ENCODE measurements at places on chromosomes 1 and 21.

GRCh38 chr1:59272507-59272906, 24.4 kb upstream of the FGGY start:
- H3K4me3 ChIP-seq, result no peak overlapping the region
- H3K27me3 ChIP-seq, result peaks cover 28% of the 10 kb centered on the region
- H3K27ac ChIP-seq, result no peak overlapping the region
- no peak for DNase-seq
- H3K4me1 ChIP-seq, result no peaks in the 10 kb centered on the region
- H3K36me3 ChIP-seq, result no peaks in the 10 kb centered on the region

DNA sequence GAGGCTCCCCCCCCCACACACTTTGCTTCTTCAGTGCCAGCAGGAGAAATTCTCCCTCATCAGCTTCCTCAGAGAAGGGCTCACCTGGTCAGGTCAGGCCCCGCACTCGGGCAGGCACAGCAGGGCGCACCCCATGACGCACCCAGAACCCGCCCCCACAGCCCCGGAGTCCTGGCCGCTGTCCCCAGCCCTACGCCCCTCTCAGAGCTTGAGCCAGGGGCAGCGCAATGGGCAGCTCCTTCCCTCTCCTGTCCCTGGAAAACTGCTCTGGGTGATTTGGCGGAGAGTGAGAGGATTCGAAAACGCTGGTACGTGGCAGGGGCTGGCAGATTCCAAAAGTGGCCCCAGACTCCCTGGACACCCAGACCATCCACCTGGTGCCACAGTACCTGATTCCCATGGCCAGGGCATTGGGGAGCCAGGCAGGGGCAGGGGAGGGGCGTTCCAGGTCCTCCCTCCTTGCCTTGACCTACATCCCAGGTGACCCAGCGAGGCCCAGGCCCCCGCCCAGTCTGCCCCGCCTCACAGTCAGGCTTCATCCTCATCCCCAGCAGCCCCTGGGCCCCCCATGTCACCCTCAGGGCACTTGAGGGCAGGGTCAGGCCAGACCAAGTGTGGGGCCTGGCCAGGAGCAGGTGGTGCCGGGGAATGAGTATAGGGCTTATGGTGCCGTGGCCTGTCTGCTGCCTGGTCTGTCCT, 23.7 kb downstream of the RRP1 start:
- H3K4me1 ChIP-seq, result peaks cover 18% of the 10 kb centered on the region
- no peak for DNase-seq
- no peak overlapping the region for H3K27ac ChIP-seq
- peaks cover 7% of the 10 kb centered on the region for H3K27me3 ChIP-seq

- H3K4me3 ChIP-seq, result no peak overlapping the region
- no peaks in the 10 kb centered on the region for H3K27me3 ChIP-seq
- peaks cover 7% of the 10 kb centered on the region for H3K36me3 ChIP-seq
- DNase-seq, result no peak
- peaks cover 17% of the 10 kb centered on the region for H3K4me1 ChIP-seq
These were observed 27.9 kb downstream of the RERE start for GRCh38 chr1:8789314-8790214.

DNA sequence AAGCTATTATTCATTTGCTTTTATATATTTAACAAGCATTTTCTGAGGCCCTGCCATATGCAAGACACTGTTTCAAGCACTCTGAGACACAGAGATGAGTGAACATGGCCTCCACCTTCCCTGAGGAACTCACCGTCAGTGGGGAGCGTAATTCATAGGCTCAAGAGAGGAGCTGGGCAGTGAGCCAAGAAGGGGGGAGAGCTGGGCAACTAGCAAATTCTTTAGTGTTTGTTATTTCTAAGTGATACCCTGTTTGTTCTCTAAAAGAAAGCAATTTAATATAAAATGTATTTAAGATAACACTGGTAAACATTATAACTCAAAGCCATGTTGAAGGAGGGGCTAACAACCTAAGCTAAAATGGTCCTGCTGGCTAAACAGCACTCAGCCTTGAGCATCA, 119.2 kb upstream of the NGF start:
- H3K4me3 ChIP-seq, result no peak overlapping the region
- DNase-seq, result no peak
- H3K36me3 ChIP-seq, result no peaks in the 10 kb centered on the region
- H3K27me3 ChIP-seq, result no peaks in the 10 kb centered on the region
- H3K27ac ChIP-seq, result no peak overlapping the region

DNA sequence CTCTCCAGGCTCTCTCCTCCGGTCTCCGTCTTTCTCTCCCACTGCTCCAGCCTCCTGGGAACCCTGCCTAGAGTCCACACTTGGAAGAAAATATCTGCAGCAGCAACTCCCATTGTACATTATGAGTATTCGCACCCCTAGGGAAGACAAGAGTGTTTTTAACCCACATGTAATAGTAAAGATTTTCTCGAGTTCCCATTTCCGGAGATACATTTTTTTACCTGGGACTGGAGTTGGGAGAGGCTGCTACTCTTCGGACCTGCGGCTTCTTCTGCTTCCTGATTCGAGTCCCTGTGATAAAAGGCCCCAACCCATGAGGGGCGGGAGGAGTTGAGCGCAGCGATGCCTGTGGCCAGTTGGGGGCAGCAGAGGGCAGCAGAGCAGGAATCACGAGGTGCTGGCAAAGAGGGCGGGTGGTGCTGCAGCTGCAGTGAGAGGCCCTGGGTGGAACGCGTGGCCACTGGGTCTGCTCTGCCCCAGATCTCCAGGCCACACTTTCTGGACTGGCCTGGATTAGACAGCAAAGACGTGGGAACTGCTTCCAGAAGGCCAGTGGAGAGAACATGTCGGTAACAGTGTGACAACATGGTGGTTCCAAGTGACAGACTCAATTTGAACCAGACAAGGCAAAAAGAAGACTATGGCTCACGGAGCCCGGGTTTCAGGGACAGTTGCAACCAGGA, 221.0 kb upstream of the CSF3R start:
- H3K27me3 ChIP-seq, result peaks cover 76% of the 10 kb centered on the region
- DNase-seq, result peak; percentile 12
- no peak overlapping the region for H3K4me3 ChIP-seq
- no peak overlapping the region for H3K27ac ChIP-seq
- no peaks in the 10 kb centered on the region for H3K36me3 ChIP-seq
- peaks cover 6% of the 10 kb centered on the region for H3K4me1 ChIP-seq

DNA sequence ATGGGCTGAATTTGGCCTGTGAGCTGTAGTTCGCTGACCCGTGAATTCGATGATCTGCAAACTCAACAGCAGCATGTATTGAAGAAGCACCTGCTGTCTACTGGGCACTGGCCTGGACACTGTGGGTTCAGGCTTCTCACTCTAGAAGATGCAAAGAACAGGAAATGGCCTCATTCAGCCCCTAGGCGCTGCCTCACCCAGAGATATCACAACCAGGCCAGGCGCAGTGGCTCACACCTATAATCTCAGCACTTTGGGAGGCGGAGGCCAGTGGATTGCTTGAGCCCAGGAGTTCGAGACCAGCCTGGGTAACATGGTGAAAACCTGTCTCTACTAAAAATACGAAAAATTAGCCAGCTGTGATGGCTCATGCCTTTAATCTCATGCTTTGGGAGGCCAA, 23.6 kb downstream of the MFAP2 start:
- no peak overlapping the region for H3K4me3 ChIP-seq
- no peaks in the 10 kb centered on the region for H3K27me3 ChIP-seq
- H3K27ac ChIP-seq, result no peak overlapping the region
- H3K36me3 ChIP-seq, result peaks cover 4% of the 10 kb centered on the region
- H3K4me1 ChIP-seq, result peaks cover 13% of the 10 kb centered on the region

GRCh38 chr1:22799971-22800370, 89.3 kb downstream of the EPHB2 start:
- no peaks in the 10 kb centered on the region for H3K36me3 ChIP-seq
- DNase-seq, result no peak
- H3K4me1 ChIP-seq, result no peaks in the 10 kb centered on the region
- no peak overlapping the region for H3K4me3 ChIP-seq
- no peak overlapping the region for H3K27ac ChIP-seq
- H3K27me3 ChIP-seq, result peaks cover 8% of the 10 kb centered on the region

DNA sequence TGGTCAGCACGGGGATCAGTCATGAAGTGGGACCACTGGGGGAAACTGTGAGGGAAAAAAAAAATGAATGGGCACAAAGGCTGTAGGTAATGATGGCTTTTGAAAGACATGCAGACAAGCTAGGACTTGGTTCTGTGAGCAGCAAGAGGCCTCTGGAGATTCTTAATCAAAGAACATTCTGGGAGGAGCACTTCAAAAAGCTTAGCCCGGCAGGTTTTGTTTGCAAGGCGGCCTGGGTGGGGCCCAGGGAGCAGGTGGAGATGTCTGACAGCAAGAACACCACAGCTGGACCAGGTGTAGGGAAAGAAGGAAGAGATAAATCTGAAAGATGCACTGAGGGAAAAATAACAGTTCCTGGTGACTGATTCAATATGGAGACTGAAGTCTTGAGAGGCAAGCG, 6.0 kb downstream of the TEX35 start:
- no peak overlapping the region for H3K27ac ChIP-seq
- DNase-seq, result no peak
- H3K36me3 ChIP-seq, result no peaks in the 10 kb centered on the region

GRCh38 chr1:176315519-176316220, 108.6 kb upstream of the COP1 start:
- H3K27me3 ChIP-seq, result no peaks in the 10 kb centered on the region
- no peak overlapping the region for H3K27ac ChIP-seq
- no peak overlapping the region for H3K4me3 ChIP-seq
- no peaks in the 10 kb centered on the region for H3K4me1 ChIP-seq
- no peaks in the 10 kb centered on the region for H3K36me3 ChIP-seq
- no peak for DNase-seq

- H3K4me1 ChIP-seq, result no peaks in the 10 kb centered on the region
- H3K27ac ChIP-seq, result no peak overlapping the region
- peaks cover 37% of the 10 kb centered on the region for H3K27me3 ChIP-seq
- peaks cover 2% of the 10 kb centered on the region for H3K36me3 ChIP-seq
These were observed 21.9 kb downstream of the GPR161 start for GRCh38 chr1:168114845-168115244.

DNA sequence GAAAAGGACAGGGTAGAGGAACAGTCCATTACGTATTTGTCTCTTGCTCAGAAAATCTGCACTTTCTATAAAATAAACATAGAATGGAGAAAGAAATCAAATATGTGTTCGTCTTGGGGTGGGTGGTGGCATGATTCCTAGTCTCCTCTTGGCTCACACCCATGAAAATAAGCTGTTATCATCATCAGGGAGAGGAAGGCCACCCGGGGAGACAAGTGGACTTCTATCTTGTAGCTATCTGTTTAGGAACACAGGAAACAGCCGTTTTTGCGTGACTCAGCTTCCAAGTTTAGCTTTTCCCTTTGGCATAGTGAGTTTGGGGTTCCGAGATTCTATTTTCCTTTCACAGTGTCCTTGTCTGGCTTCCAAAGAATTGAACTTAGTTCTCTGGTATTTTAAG, 622.3 kb downstream of the PTPRU start:
- no peak overlapping the region for H3K27ac ChIP-seq
- DNase-seq, result no peak
- H3K4me1 ChIP-seq, result no peaks in the 10 kb centered on the region
- H3K4me3 ChIP-seq, result no peak overlapping the region

GRCh38 chr21:43717967-43718871, 710 bp upstream of the PDXK start:
- peaks cover 32% of the 10 kb centered on the region for H3K4me1 ChIP-seq
- DNase-seq, result no peak
- H3K27me3 ChIP-seq, result no peaks in the 10 kb centered on the region
- peak overlapping the region; percentile 57 for H3K27ac ChIP-seq

DNA sequence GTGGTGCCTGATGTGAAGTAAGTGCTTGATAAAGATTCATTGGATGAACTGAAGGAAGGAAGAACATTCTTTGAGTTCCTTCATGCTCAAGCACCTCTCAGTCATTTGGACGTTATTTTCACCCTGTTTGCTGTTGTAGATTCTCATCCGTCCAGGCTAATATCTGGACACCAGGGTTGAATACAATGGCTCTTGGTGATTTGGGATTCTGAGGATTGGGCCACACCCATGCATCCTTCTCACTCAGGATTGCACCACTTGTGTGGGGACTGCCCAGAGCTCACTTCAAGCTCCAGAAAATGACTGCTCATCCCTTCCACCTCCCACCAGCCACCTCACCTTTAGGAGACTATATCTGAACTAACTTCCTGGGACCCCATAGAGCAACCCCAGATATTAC, 117.1 kb upstream of the IPO9 start:
- H3K27me3 ChIP-seq, result no peaks in the 10 kb centered on the region
- no peak overlapping the region for H3K4me3 ChIP-seq
- H3K36me3 ChIP-seq, result no peaks in the 10 kb centered on the region
- no peak overlapping the region for H3K27ac ChIP-seq
- no peaks in the 10 kb centered on the region for H3K4me1 ChIP-seq
- DNase-seq, result no peak

DNA sequence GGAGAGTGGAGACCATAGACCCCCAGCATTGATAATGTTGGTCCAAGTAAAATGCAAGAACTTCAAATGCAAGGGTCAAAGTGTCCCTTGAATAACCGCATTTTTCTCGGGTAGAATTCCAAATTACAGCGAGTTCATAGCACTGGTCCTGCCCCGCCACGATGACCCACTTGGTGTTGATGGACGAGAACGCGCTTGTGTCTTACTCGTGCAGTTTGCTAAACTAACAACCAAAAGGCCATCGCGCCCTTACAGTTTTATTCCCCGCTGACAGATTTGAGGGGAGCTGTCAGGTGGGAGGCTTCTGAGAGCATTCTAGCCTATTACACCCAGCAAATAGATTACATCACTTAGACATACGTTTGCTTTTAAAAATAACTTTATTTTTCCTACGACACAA, 17.3 kb upstream of the TSPEAR start:
- peaks cover 2% of the 10 kb centered on the region for H3K36me3 ChIP-seq
- H3K27me3 ChIP-seq, result peaks cover 47% of the 10 kb centered on the region
- H3K27ac ChIP-seq, result no peak overlapping the region
- DNase-seq, result no peak

GRCh38 chr1:60101516-60101915, 27.9 kb upstream of the C1orf87 start:
- no peaks in the 10 kb centered on the region for H3K4me1 ChIP-seq
- no peak overlapping the region for H3K27ac ChIP-seq
- H3K4me3 ChIP-seq, result no peak overlapping the region

DNA sequence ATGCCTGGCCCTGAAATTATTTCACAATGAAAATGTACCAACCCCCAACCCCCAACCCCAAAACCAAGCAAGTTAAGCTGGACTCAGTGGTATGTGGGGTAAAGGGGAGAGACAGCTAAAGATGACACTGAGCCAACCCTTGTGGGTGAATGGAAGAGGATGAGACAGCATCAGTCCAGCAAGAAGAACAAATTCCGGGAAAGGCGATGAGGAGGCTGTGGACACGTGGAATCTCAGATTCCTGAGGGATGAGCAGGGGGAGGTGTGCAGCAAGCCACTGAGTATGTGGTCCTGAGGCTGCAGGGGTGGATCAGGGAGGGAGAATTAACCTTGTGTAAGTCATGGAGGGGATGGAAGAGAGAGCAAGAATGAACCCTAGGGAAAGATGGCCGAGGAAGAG, 14.4 kb upstream of the ZNF362 start:
- no peak overlapping the region for H3K27ac ChIP-seq
- H3K4me3 ChIP-seq, result no peak overlapping the region
- H3K4me1 ChIP-seq, result no peaks in the 10 kb centered on the region
- peaks cover 10% of the 10 kb centered on the region for H3K27me3 ChIP-seq
- DNase-seq, result no peak

Measured in central memory CD8-positive, alpha-beta T cell (primary cell).